ENCODE measurements at places on chromosomes 12 and 14. TPM values are rescaled to one million over a fixed set of nuclear protein-coding genes. Genes with fewer than 3 reads are reported as not detected.

Gene KRT74
- total RNA-seq: not detected

Gene APEX1
- total RNA-seq: 211 TPM

Gene STX2
- total RNA-seq: 12.4 TPM

Gene KRT78
- not detected for total RNA-seq

Gene NPFF
- total RNA-seq: not detected

Gene KRT79
- 0.87 TPM for total RNA-seq

Gene TAS2R7
- total RNA-seq: not detected

Gene SERPINA5
- not detected for total RNA-seq

Gene TCL1B
- not detected for total RNA-seq

Gene MYO1A
- 2.1 TPM for total RNA-seq

Gene CD163
- total RNA-seq: not detected

Gene FOXN4
- total RNA-seq: not detected

Gene RPL36AL
- total RNA-seq: 214 TPM

Gene CLEC4E
- not detected for total RNA-seq

Gene DEGS2
- 2.6 TPM for total RNA-seq

Gene CARMIL3
- 0.63 TPM for total RNA-seq

Gene PRORP
- 34.4 TPM for total RNA-seq

Gene SLC6A15
- not detected for total RNA-seq

Gene POTEM
- not detected for total RNA-seq

Gene ACSM4
- not detected for total RNA-seq

Gene PARP2
- total RNA-seq: 45.7 TPM

Gene LTBR
- total RNA-seq: 1.6 TPM

Gene SDSL
- not detected for total RNA-seq

Gene WNT1
- not detected for total RNA-seq

Gene ACOT6
- total RNA-seq: not detected

Gene THTPA
- total RNA-seq: 7.6 TPM

Gene RNF41
- total RNA-seq: 27.4 TPM

Gene TMEM260
- total RNA-seq: 11.1 TPM

Gene GPR68
- total RNA-seq: 14.0 TPM

Gene CNPY2
- total RNA-seq: 81.7 TPM

Gene TAS2R8
- not detected for total RNA-seq

Gene GOLGA5
- 12.9 TPM for total RNA-seq

Gene SYT10
- not detected for total RNA-seq

Gene EPS8
- total RNA-seq: 2.3 TPM

Gene ACOT4
- 1.8 TPM for total RNA-seq

Gene TEAD4
- total RNA-seq: 4.6 TPM

Gene RTRAF
- total RNA-seq: 230 TPM

Gene B3GNT4
- 5.1 TPM for total RNA-seq

Gene DHRS2
- total RNA-seq: 3.5 TPM

Gene RTN1
- not detected for total RNA-seq

Gene NEUROD4
- not detected for total RNA-seq

Gene VAMP1
- total RNA-seq: 50.0 TPM

Gene KLHDC1
- total RNA-seq: 1.2 TPM

Gene PLEKHD1
- total RNA-seq: not detected

Gene ACSS3
- total RNA-seq: not detected

Gene INSM2
- not detected for total RNA-seq

Gene PXN
- 45.3 TPM for total RNA-seq

Gene KRT83
- not detected for total RNA-seq

Gene DIO2
- not detected for total RNA-seq

Gene NUAK1
- not detected for total RNA-seq

Gene RFX4
- total RNA-seq: not detected

Gene BIN2
- 39.5 TPM for total RNA-seq

Gene TAS2R42
- not detected for total RNA-seq

Gene PTPRQ
- total RNA-seq: not detected

Gene BTBD6
- 26.7 TPM for total RNA-seq

Measured in activated CD8-positive, alpha-beta T cell treated with anti-CD3 and anti-CD28 coated beads for 36 hours (primary cell).